ENCODE measurements at places on chromosomes 1 and 21. TPM values are rescaled to one million over a fixed set of nuclear protein-coding genes. Genes with fewer than 3 reads are reported as not detected.
A peak's percentile ranks its signal among the peaks of the same experiment; 100 is the strongest.

DNA sequence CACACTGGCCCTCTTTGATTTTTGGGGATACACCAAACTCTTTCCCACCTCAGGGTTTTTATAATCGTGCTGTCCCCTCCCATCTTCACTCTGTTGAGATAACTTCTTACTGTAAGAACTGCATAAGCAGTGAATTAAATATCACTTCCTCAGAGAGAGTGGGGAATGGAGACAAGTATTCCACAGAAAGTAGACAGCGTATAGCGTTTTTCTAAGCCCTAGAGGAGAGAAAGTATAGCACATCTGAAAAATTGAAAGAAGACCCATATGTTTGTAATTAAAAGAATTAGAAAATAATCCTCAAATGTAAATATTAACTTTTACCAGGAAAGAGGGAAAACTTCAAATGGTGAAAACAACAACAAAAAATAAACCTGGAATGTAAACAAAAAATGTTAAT, 67.3 kb downstream of the GPR161 start:
- no peak for DNase-seq

DNA sequence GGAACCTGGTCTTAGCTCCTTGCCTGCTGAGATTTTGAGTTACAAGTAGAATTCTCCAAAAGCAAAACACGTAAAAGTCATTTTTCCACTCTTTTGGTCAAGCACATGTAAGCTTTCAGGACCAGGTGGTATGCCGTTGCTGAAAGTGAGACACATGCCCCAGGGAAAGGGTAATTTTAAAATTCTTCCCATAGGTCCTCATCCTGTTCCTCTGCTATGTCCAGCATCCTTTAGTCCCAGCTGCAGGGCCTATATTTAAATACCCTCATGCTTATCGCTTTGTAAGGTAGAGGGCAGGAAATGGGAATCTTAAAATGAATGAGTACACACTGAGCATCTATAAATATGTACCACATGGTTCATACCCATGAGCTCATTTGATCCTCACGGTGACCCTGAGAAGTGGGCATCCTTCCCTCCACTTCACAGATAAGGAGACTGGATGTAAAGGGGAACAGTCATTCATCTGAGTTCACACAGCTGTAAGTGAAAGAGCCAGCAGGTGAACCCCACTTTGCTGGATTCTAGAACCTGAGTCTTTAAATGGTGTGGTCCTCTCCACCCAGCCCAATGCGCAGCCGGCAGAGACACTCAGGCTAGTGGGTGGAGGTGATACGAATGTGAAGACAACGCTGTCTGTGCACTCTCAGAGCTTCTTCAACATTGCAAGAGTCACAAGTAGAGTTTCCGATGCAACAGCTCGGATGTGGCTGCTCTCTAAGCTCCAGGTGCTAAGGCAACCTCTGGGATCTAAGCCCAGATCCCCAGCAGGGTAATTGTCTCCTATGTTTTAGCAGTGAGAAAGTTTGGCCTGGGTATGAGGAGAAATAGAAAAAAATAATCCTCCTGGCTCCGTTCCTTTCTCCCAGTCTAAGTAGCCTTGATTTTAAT, 163.5 kb downstream of the PLXNA2 start:
- no peak for DNase-seq

DNA sequence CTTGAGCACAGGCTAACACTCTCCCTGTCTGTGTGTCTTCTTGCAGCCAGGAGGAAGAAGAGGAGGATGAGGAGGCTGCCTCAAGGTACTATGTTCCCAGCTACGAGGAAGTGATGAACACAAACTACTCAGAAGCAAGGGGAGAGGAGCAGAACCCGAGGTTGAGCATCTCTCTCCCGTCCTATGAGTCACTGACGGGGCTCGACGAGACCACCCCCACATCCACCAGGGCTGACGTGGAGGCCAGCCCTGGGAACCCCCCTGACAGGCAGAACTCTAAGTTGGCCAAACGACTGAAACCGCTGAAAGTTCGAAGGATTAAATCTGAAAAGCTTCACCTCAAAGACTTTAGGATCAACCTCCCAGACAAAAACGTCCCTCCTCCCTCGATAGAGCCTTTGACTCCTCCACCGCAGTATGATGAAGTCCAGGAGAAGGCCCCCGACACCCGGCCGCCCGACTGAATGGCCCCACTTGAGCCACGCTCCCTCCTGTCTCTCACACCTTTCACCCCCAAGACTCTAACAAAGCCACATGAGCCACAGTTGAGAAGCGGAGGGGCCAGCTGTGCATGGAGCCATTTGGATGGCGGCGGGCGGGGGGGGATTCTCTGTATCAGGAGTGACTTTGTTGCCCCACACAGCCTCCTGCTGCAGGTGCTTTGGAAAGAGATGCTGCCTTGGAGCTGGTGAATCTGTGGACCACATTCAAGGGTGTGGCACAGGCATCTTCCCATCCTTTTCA, 27.6 kb upstream of the FHAD1 start:
- no peak for DNase-seq

DNA sequence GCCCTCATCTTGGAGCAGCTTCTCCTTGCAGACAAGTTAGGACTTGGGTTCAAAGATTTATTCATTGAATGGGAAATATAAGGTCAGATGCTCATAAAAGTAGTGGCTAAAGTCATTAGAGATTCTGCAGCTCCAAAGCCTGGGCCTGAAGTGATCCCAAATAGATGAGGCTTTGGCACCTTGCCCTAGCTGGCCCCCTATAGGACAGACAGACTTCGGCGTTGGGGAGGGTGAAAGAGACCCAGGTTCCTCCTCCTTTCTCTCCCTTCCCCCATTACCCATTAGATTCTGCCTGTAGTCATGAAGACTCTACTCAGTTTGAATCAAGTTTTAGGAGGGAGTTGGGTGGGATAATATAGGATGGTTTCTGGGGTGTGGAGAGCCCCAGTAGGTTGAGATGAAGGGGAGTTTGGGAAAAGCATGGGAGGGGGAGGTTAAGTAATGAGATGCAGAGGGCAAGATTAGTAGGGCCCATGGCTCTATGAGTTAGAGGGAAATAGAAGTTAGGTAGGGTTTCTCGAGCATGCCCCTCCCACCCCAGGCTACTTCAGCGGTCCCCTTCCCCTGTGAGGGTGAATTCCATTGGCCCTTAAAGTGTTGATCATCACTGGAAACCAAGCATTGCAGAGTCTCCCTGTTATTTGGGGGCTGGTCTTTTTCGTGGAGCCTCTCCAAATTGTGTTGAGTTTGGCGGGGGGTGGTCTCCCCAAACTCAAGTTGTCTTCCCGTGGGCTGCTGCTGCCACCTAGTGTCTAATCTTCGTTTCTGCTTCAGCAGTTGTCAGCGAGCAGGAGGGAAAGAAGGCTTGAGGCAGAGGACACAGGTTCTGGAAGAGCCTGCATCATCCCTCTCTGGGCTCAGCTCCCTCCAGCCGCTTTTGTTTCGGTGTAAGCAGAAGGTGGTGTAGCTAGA, 2.1 kb upstream of the AHDC1 start:
- peak; percentile 78 for DNase-seq

DNA sequence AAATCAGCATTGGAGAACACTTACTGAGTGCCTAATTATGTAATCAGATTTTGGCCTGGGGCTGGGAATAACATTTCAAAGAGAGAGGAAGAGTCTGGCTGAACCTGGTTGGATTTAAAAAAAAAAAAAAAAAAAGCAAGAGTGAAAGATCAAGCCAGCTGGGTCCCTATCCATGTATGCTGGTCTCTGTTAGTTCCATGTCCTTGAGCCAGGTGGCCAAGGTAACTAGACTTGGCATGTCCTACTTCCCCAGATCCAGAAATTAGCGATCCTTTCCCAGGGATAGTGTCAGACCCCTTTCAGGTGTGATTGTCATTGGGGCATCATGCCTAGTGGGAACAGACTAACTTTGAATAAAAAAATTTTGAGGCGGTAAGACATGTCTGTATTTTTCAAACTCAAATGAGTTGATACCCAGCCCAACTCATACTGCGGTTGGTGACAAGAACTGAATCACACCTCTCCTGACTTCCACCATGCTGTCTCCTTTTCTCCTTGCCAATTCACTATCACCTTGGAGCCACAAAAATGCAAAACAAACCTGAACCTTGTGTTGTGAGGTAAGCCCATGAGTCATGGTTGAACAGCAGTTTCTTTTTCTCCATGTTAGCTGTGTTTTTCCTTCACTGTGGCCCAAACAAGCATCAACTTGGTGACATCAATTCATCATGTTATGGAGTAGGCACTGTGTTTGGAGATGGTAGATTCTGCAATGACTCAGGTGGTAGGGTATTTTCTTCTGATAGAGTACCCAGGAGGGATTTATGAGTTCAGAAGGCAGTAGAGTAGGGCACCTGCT, 24.5 kb upstream of the PPP2R5A start:
- no peak for DNase-seq

DNA sequence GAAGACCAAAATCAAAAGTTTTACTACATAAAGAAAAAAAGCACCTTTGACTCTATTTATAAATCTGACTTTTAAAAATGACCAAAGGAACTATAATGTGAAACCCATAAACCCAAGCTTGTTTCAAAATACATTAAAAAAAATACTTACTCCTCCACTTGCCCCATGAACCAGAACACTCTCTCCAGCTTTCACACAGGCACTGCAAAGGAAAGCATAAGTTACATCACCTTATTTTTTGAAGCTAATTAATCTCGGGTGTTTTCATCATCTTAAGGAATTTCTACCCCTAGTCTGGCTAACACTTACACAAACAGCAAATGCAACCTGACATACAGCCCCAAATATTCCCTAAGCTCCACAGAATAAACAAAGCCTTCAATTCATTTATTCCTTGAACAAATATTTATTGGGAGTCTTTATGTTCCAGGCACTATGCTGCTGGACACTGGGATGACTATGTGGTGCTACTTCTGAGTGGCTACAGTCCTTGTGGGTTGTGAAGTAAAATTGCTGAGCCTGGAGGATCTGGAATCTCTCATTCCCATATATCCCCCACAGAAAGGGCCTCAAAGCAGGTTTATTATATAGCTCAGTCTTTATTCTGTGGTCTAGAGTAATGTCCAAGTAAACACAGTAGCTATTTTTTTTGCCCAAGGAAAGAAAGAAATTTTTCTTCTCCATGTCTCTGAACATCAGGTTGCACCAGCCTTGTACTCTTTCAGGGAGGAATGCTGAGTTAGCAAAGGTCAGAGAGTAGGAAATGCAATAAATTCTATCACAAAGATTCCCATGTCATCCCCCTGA, 18.2 kb downstream of the CRYZ start:
- DNase-seq: no peak

VSIG8 gene
- total RNA-seq: not detected

DNA sequence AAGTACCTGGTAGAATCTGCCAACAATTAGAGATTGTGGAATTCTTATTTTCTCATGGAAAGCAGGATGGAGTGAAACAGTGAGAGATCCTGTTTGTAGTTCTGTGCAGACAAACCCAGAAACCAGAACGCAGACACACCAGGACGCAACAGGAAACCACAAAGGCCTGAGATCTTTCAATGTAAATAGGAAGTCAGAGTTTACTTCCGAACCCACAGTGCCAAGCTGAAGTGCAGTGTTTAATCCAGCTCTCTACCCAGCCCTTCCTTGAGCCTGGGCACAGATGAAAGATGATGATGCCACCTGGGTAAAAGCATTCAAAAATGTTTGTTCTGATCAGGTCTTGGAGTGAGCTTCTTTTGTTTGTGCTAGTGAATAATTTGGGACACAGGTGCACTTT, 244.2 kb upstream of the HOOK1 start:
- no peak for DNase-seq

- peak; percentile 58 for DNase-seq
Measured at GRCh38 chr1:155976913-155977689, 1.2 kb downstream of the ARHGEF2 start.

DNA sequence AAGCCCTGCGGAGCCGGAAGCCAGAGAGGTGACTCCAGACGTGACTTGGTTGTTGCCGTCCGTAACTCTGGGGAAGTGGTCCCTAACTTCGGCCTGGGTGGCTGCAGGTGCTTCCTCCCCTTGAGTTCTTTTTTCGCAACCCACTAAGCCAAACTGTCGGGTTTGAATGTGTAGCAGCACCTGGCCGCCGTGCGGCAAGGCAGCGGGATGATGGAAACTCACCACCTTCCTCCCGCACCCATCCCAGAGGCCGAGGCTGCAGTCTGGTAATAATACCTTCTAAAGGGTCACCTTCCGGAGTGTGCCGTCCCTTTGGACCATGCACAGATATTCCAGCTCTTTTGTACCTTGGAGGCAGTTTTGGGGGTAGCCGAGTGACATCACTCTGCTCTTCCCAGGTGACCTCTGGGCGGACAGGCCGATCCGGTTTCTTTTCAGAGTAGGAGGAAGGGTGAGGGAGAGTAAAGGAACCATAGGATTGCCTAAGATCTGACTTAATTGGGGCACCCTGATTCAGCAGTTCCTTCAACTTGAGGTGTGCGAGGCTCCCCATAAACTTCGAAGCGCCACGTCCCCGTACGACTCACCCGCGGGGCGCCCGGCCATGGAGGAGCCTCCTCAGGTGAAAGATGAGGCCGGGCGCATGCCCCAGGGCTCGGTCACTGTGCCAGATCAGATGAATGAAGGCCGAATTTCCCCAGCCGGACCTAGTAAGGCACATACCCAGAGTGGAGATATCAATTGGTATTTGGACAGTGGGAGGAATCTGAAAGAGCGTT, 1.0 kb downstream of the KCNK1 start:
- DNase-seq: peak; percentile 59

- no peak for DNase-seq
Measured at GRCh38 chr1:160338580-160338979, 4.5 kb downstream of the COPA start.

GRCh38 chr1:3857791-3858129, 484 bp downstream of the DFFB start:
- no peak for DNase-seq

TRIM46 gene
- total RNA-seq: 9.9 TPM

PLA2G5 gene
- total RNA-seq: 0.69 TPM

- DNase-seq: no peak
Measured at GRCh38 chr1:218514689-218515088, 169.6 kb downstream of the TGFB2 start.

GRCh38 chr1:197464044-197464443, 196.0 kb downstream of the CRB1 start:
- DNase-seq: no peak

DNA sequence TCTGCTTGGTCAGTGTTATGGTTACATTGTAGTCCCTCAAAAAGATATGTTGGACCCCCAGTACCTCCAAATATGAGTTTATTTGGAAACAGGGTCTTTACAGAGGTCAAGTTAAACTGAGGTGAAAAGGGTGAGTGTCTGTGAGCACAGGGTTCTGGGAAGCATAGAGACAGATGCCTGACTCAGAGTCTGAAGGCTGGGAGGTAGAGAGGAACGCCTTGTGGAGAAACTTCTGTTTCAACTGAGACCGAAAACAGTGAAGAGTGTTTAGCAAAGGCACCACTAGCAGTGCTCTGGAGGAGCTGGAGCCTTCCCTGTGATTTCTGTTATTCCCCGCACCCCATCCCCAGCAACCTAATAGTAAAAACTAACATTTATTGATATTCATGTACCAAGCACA, 65.2 kb upstream of the LRRC8D start:
- DNase-seq: no peak

GRCh38 chr1:76219366-76219818, 144.8 kb downstream of the ST6GALNAC3 start:
- DNase-seq: no peak

- DNase-seq: no peak
Measured at GRCh38 chr1:226690460-226690982, 48.6 kb downstream of the ITPKB start.

GRCh38 chr1:30134466-30135217, 588.7 kb downstream of the MATN1 start:
- DNase-seq: peak; percentile 36

GRCh38 chr1:63408331-63408730, 40.9 kb downstream of the ALG6 start:
- no peak for DNase-seq

- no peak for DNase-seq
Measured at GRCh38 chr1:234336359-234336758, 36.9 kb upstream of the COA6 start.

GRCh38 chr1:24506691-24507381, 4.2 kb downstream of the RCAN3 start:
- DNase-seq: peak; percentile 64

Data from H7 (cell line).